Panc1 (cell line): ENCODE measurements at places on chromosomes 12 and 14. TPM values are rescaled to one million over a fixed set of nuclear protein-coding genes. Genes with fewer than 3 reads are reported as not detected.

GRCh38 chr12:94954948-94955592 is 48.4 kb downstream of the NDUFA12 start:
- no peak for DNase-seq

- DNase-seq: no peak
These were observed 34.0 kb upstream of the C2CD5 start for GRCh38 chr12:22578328-22578727.

KRT83 gene
- total RNA-seq: 0.28 TPM

DNA sequence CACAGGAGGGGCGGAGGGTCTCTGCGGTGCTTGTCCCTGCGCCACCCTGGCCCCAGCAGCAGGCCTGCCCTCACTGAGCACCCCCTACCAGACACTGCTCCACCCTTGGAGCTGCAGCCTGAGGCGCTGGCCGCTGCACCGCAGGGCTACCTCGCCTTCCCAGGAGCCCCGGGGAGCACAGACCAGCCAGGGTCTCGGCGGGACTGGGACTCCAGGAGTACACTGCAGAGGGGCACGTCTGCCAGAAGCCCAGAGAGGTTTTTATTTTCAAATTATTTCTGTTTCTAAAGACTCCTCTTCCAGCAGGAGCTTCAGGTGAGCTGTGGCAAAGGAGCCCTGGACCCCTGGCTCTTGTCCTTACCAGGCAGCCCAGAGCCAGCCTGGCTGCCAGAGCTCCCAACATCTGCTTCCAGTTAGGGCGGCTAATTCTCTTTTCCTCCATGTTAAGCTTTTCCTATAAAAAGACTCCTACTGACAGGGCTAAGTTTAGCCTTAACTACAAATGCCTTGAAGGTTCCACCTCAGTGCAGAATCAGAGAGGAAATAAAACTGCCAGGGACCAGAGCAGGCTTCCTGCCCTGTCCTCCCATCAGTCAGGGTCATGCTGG is 26.4 kb downstream of the DEGS2 start:
- DNase-seq: no peak

ACVRL1 gene
- total RNA-seq: 0.36 TPM

AMN gene
- total RNA-seq: 0.44 TPM

- no peak for DNase-seq
These were observed 30.2 kb downstream of the RIMBP2 start for GRCh38 chr12:130685850-130686249.

DNA sequence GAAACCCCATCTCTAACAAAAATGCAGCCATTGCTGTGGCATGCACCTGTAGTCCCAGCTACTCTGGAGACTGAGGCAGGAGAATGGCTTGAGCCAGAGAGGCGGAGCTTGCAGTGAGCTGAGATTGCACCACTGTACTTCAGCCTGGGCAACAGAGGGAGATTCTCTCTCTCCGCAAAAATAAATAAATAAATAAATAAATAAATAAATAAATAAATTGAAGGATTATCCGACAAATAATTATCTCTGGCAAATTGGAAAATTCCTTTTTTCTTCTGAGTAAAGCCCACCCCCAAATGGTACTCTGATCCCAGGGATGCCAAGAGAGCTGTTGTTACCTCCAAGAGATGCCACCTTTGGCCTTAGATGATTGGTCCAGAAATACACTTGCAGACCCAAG is 137.9 kb downstream of the SUDS3 start:
- DNase-seq: no peak

DNA sequence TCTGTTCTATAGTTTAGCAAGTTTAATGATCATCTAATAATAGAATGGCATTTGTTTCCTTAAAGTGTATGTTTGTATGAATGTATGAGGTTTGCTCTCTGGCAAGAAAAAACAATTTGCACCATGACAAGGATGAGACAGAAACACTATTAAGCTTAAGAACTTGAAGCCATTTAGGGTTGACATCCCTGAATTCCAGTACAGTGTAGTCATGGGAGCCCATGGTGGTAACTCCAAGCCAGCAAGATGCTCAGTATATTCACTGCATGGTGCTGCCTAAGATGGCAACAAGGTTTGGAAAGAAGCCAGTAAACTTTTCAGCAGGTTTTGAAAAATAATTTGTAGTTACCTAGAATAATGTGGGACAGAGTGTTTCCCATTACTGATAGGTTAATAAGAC is 158.6 kb downstream of the PRIMA1 start:
- DNase-seq: no peak

MYF5 gene
- not detected for total RNA-seq

- DNase-seq: no peak
These were observed 4.7 kb downstream of the TMEM263 start for GRCh38 chr12:106960443-106960842.

DNA sequence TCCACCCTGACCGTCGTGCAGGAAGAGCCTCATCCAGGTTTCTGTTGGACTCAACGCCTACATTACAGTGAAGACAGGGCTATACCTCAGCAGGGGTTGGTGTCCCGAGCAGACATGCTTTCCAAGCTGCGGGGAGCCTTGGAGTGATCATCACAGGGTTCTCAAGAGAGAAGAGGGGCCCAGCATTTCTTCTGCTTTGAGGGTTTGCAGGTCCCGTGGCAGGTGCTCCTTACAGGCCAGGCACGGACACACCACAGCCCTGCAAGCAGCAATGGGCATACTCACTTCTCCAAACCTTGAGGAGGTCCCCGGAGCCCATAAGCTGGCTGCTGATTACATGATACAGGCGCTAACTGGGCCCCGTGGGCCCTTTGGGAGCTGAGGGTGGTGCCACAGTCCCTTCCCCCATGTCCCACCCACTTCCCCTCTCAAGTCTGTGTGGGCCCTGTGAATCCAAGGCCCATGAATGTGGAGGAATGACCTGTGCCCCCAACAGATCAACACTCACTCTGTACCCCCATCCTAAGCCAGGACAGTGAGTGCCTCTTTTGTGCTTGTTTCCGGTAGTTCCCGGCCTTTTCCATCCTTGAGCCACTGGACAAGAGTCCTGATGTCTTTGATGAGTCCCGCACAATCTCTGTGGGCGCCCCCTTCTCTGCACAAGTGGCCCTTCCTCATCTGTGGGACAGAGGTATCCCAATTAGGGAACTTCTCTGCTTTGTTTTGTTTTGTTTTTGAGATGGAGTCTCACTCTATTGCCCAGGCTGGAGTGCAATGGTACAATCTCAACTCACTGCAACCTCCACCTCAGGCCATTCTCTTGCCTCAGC is 1.1 kb downstream of the AQP2 start:
- DNase-seq: no peak

- no peak for DNase-seq
These were observed 18.1 kb downstream of the DYRK2 start for GRCh38 chr12:67666605-67667004.
